ENCODE measurements at places on chromosomes 1 and 21. TPM values are rescaled to one million over a fixed set of nuclear protein-coding genes. Genes with fewer than 3 reads are reported as not detected.

DNA sequence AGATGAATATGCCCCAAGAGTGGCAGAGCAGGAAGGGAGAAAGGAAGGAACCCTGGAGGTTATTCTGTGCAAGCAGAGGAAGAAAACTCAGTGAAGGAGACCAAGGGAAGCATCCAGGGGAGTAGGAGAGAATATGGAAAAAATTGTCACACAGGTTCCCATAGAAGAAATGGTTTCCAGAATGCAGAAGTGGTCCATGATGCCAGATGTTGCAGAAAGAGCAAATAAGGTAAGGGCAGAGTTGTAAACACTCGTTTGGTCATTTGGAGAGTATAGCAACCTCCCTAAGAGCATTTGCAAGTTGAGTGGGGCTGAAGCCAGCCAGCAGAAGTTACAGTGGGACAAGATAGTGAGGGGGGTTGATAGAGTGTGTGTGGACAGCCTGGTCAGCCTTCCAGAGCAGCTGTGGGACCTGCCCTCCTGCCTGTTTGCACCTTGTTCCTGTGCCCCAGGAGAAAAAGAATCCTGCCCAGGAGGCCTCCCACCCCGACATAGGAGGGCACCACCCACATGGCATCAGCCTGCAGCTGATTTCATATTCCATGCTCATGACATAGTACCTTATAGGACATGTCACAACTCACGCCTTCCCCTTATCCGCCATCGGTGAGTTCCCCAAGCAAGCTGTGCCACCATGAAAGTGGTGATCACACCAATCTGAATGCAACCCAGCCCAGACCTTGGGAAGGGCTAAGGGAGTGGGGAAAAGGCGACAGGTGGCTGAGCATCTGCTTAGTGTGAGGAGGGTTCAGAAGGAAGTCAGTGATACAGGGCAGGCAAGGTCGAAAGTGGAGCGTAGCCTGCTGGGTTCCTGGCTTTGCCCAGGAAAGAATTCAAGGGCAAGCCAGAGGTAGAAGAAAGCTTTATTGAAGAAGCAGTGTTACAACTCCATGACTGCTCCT is 8.2 kb upstream of the NEK2 start:
- DNase-seq = no peak

DNA sequence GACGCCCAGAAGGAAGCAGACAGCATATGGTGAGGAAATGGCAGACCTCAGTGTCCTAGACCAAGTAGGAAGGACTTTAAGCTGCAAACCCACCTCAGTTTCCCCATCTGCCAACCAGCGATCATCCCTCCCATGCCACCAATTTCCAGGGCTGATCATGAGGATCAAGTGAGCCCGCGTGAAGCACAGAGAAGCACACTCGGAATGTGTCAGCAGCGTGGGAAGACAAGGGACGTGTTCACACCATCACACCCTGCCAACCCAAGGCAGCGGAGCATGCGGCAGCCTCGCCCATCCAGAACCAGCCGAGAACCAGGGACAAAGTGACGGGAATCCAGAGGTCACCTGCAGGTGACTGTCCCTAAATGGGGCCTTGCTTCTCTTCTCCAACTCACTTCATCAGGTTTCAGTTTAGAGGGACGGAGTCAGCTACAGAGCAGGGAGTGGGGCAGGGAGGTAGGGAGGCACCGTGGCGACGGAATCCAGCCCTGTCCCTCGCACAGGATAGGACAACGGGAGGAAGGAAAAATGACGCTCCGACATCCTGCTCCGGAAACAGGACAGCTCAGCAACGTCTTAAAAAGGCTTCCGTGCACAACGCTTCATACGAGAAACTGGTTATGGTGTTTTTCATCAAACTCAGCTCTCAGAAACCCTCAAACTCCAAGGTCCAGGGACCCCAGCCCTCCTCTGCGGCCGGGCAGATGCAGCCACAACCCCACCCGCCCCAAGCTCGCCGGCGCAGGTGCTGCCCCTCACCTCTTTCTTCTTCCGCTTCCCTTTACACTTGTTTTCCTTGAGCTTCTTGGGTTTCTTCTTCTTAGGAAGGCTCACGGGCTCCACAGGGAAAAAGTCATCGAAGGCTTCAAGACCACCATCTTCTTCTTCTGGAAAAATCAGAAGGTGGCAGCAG is 12.5 kb downstream of the CHD5 start:
- no peak for DNase-seq

KHDC4 gene
- 35.6 TPM for total RNA-seq

DNA sequence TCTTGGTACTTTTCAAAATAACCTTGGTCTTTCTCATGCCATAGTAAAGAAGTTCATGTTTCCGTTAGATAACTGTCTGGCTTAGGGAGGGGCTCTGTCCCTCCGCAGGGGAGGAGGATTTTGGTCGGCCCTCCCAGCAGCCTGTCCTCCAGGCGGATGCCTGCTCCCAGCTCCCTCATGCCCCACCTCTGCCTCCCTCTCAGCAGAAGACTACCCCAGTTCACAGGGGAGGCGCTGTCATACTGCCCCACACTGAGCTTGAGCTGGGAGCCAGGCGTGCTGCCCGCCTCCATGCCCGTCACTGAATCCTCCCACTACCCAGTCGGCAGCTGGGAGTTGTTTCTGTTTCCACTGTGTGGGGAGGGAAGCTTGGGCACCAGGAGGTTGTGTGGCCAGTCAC is 127.3 kb downstream of the CAMTA1 start:
- DNase-seq = no peak
